Stimulated activated CD8-positive, alpha-beta memory T cell treated with anti-CD3 and anti-CD28 coated beads, Interleukin-7, amount 100 ng/mL, for 24 hours (primary cell): ENCODE measurements at places on chromosomes 7 and 10.

GRCh38 chr10:127871631-127872010, 21.1 kb downstream of the CLRN3 start:
- DNase-seq, result no peak

DNA sequence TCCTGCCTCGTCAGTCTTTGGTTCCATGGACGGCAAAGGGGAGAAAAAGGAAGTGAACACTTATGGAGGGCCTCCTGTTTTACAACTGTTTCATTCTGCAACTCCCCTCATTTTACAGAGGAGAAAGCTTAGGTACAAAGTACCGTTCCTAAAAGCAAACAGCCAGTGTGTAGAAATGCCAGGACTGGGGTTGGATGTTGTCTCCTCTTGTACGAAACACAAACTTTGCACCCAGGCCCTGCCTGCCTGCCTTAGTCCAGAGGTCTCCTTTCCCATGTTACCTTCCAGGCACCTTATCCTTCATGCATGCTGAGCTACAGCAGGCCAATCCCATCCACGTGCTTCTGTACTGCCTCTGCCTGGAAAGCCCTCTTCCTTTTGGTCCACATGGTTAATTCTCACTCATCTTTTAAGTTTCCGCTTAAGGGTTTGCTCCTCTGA, 86.0 kb downstream of the ICA1 start:
- DNase-seq, result no peak

GRCh38 chr7:117616694-117617093, 136.9 kb downstream of the CFTR start:
- DNase-seq, result no peak

DNA sequence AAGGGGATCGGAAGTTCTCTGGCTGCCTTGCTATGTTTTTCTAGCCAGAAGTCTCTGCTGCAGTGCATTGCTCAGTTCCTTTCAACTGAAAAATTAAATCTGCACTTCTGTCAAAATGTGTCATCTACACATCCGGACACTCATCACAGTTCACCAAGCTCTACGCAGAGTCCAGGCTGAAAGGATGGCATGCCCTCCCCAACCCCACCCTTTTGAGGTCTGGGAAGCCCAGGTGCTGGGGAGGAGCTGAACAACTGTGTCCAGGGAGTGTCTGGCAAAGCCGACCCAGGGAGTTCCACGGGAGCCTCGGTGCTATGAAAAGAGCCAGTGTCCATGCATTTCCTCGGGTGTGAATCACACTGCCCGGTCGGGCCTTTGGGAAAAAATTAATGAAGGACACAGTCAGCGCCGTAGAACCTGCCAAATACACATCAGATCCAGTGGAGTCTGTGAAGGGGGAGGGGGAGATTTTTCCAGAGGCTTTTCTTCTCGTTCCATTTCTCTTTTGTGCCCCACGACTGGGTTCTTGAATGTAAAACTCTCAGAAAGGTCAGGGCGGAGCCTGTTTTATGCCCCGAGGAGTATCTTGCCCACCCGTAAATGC, 757 bp upstream of the PALS2 start:
- DNase-seq, result no peak

DNA sequence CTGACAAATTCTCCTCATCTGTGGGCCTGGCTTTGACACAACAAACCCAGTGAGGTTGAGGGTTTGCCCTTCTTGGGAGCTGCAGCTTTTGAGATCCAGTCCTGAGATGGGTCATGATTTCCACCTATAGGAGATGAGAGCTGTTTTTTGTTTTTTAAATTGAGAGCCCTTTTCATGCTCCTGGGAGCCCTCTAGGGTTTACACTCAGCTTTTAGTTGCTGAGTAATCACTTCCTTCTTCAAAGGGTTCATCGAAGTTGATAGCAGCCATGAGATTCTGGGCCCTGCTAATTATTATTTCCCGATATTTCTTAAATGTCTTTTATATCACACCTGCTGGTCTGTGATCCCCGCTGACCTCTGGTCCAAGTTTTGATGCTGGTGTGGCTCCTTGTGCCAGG, 47.3 kb upstream of the VIPR2 start:
- no peak for DNase-seq

DNA sequence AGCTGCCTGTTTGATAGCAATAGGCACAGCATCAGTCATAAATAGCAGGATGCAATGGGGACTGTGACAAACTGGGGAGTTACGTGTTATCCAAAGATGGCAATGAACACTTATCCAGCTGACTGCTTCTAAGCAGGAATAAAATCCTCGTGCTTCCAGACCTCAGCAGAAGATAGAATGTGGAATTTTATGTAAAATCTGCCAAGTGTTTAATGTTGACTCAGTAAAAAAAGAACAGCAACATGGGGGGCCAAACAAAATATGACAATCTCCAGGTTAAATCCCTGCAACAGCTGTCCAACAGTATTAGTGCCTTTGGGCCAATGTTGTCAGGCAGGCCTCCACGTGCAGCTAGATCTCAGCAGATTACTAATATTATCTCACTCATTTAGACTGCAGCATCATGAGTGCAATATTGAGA, 127.3 kb downstream of the SEMA3C start:
- no peak for DNase-seq

GRCh38 chr7:19080093-19080492, 37.3 kb downstream of the TWIST1 start:
- no peak for DNase-seq

DNA sequence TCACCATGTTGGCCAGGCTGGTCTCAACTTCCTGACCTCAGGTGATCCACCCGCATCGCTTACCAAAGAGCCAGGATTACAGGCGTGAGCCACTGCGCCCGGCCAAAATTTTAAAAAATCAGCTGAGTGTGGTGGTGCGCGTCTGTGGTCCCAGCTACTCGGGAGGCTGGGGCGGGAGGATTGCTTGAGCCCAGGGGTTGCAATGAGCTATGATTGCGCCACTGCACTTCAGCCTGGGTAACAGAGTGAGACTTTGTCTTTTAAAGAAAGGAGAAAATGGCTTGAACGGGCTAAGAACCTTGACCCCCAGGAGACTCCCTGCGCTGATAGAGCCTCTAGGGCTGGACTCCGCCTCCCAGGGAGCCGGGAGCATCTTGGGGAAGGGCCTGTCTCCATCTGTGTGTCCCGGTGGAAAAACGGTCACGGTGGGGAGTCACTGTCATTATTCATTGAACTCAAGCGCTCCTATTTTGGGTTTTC, 760 bp upstream of the KCTD7 start:
- no peak for DNase-seq

- no peak for DNase-seq
These were observed 757.6 kb downstream of the MAGI2 start for GRCh38 chr7:78695826-78696225.

GRCh38 chr7:141752634-141753033, 11.3 kb upstream of the TAS2R3 start:
- DNase-seq, result no peak

- DNase-seq, result no peak
These were observed 5.2 kb upstream of the CUBN start for GRCh38 chr10:17134737-17135260.

DNA sequence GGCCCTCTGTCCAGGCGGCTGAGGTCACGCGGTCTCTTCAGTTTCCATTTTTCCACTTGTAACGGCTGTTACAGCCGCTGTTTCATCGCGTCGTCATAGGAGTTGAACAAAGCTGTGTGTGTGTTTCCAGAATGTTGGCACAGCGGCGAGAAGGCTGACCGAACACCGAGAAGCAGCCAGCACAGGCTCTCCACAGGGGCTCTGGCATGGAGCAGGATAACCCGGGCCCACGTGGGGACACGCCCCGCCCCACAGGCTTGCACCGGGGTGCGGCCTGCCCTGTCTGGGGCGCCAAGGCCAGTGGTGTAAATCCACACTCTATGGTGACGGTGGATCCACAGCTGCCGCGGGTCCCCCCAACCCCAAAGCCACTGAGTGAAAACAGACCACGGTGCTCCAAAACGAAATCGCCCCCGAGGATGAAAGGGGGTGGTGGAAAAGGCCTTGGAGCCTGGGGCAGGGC, 448.2 kb downstream of the DNAJB6 start:
- DNase-seq, result no peak

DNA sequence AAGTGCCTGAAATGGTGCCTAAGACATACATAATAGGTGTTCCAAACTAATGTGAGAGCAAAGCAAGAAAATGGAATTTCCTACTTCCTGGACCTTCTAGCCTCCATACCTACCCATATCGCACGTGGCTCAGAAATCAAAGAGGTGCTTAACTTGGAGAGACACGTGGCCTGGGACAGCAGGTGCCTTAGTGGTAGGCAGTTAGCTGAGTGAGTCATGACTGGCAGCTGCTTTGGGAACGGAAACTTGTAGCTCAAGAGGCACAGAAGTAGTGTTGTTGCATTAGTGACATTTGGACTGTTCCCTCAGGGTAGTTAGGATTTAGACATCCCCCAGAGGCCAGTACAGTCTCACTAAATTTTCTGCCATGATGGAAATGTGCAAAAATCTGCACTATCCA, 12.0 kb upstream of the BMPER start:
- no peak for DNase-seq

DNA sequence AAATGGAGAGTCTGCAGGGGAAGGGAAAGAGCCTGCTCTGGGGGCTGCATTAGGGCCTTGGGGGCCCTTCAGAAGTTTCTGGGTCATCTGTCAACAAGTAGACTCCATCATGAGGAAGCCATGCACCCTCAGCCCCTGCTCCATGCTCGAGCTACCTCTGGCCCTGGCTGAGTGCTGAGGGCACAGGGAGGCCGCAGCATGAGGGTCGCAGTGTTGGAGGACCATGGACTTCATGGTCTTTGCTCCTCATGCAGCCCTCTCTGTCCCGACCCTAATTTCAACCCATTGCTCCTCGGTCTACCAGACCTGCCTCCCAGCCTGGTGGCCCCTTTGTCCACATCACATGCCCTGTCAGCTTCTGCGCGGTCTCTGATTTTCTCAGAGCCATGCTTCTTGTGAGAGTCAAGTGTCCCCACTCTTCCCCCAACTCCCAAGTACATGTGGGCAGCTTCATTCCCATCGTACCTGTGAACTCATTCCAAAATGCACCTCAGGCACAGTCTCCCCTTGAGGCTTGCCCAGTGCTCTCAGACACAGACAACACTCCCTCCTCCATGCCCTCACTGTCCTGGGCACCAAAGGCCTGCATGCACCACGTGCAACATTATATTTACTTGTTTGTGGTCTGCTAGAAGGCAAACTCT, 14.7 kb downstream of the ZNF488 start:
- DNase-seq, result no peak

- DNase-seq, result no peak
These were observed 2.8 kb downstream of the HDAC9 start for GRCh38 chr7:18498341-18498740.

DNA sequence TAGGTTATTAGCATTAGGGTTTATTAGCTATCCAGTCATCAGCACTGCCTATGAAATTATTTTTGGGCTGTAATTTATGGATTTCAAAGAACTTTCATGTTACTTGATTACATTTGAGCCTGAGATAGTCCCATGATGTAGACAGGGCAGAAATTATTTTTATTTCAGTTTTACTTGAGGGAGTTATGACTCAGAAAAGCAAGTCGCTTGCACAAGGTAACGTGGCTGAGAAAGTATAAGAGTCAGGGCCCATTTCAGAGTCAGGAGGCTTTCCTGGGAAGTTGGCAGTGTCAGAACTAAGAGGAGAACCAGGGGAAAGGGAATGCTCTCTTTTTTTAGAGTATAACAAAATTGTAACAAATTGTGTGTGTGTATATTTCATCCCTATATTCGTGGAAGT, 16.5 kb downstream of the GATA3 start:
- DNase-seq, result no peak

DNA sequence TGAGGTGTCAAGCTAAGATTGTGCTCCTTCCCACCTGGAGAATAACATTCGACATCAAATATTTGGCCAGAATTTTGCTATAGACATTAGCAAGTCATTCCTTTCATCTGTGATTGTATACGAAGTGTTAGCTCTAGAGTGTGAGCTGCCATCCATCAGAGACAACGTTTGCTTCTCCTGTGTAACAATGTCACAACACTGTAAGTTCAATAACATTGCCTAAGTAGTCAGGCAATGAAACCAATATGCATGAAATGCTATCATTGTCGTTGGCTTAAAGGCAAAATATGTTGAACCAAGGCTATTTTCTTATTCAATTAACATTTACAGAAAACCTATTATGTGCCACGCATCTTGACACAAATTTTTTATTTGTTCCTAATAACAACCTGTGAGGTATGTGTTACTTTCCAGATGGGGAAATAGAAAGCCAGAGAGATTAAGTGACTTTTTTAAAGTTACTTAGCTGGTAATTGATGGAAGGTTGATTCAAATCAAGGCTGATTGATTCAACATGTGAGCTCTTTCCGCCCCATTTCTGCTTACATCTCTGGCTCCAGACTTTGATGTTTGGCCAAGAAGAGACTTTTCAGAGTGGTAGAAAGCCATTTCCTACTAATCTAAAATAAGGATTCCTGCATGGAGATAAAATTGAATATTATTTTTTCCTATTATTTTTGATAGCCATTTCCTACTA, 32.0 kb downstream of the BET1 start:
- no peak for DNase-seq

DNA sequence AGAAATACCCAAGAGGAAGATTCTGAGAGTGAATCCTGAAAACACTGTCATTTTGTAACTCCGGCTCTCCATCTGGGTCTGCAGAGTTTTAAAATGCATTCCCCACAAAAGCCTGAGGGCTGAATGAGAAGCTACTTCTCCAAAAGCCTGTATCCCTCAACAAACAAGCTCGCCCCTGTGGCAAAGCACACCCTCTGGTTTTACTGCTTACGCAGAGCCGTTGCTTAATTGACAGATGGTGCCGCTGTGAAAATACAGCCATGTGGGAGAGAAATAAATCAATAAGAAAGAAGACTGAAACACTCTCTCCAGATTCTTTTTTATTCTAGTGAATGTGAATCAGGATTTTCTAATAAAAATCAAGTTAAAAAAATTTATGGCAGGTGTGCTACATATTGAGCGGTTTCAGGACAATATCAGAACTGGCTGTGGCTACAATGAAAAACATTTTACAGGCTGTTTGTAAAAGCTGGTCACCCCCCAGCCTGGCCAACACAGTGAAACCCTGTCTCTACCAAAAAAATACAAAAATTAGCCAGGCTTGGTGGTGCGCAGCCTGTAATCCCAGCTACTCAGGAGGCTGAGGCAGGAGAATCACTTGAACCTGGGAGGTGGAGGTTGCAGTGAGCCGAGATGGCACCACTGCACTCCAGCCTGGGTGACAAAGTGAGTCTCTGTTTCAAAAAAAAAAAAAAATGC, 32.5 kb downstream of the C7orf33 start:
- no peak for DNase-seq

DNA sequence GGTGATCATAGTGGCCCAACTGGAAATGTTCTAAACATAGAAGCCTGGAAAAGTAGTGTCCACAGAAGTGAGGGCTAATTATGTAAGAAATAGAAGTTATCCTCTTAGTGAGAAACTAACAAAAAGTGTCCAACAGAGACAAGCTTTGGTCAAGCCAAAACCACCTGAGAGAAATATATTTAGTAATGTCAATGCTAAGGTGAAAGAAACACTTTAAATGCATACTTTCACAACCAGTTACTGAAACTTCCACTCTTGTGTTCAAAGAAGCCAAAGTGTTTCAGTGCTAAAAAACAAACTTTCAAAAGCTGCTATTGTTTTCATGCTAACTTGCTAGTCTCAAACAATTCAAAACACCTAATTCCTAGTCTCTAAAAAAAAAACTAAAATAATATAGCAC, 18.1 kb downstream of the RAB11FIP2 start:
- DNase-seq, result no peak

GRCh38 chr7:30937416-30937815, 25.8 kb downstream of the AQP1 start:
- DNase-seq, result no peak
